Left kidney (tissue), 8 donors: ENCODE measurements at places on chromosomes 11 and 22.

GRCh38 chr11:118435893-118436624 is at the start of gene KMT2A:
Gene KMT2A (plus strand): TSS chr11:118436492. CDS start chr11:118436513, 21 bp downstream.
- DNase-seq, result peak; percentile 98

DNA sequence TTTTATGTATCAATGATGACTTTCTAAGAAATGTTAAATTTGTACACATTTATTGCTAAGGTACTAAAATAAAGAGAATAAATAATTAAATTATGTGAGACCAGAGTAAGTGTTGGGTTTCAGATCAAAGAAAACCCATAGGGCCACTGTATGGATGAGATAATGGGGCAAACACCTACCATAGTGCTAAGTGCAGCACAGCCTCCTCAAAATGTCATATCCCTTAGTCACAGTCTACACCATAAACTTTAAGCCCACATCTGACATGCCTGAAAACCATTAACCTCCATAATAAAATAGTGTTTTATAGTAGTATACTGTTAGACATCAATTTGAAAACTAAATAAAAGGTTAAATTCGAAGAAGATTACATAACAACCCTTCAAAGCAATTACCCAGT is 37.5 kb downstream of the SESN3 start:
- DNase-seq, result no peak

GRCh38 chr11:71518506-71519471 is 8.3 kb upstream of the KRTAP5-7 start:
- no peak for DNase-seq

GRCh38 chr22:25987948-25988347 is 181.3 kb upstream of the SEZ6L start:
- DNase-seq, result no peak

DNA sequence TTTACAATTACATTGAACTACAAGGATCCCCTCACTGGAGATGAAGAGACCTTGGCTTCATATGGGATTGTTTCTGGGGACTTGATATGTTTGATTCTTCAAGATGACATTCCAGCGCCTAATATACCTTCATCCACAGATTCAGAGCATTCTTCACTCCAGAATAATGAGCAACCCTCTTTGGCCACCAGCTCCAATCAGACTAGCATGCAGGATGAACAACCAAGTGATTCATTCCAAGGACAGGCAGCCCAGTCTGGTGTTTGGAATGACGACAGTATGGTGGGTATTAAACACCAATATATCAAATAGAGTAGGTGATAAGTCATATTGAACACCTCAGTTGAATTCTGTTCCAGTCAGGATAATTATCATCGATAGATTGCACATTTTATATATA is 4.4 kb downstream of the FBXO7 start:
- DNase-seq, result no peak

DNA sequence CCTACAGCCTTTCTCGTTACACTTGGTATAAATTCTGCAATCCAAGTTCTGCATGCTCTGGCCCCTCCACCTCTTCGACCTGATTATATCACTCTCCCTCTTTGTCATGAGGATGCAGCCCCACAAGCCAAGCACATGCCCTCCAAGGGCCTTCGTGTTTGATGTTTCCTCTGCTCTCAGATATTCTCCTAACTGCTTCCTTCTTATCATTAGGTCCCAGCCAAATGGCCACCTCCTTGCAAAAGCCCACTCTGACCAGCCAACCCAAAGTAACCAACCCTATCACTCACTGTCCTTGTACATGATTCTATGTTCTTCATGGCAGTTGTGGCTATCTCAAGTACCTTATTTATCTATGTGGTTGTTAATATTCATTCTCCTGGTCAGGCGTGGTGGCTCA is 38.3 kb upstream of the LRRC55 start:
- DNase-seq, result no peak

DNA sequence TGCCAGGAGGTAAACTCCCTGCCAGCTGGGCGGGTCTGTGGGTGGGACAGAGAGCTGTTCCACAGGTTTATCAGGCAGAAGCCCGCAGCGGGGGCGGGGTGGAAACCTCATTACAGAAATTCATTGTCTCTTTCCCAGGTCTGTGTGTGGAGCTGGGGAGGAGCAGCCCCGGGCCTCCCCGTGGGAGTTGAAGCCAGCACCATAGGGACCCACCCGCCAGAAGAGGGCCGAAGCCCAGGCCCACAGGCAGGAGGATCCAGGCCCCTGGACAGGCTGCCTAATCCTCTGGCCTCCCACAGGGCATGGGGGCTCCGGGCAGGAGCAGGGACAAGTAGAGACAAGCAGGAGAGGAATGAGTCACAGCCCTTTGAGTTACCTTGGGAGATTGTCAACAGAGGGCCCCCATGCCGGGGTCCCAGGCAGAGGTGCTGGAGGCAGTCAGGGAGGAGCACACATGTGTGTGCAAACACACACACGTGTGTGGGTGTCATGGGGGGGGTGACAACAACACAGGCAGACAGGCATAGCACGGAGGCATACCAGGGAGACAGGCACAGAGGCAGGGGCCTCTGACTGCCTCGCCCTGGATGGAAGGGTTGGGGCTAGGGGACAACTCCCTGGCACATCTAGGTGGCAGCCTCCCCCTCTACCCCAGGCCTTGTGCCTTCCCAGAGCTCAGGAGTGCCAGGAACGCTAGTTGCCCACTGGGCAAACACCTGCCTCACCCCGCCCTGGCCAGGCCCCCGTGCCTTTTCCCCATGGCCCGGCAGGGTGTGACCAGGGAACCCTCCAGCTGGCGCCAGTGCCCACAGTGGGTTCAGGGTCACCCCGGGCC is 1.4 kb downstream of the CDC42BPG start:
- no peak for DNase-seq

- DNase-seq, result no peak
These were observed 11.2 kb downstream of the TOM1 start for GRCh38 chr22:35310556-35311550.

- DNase-seq, result no peak
These were observed 133.9 kb downstream of the FANCF start for GRCh38 chr11:22491555-22492225.

GRCh38 chr11:126188332-126189108 is 22.9 kb downstream of the RPUSD4 start:
- DNase-seq, result no peak

DNA sequence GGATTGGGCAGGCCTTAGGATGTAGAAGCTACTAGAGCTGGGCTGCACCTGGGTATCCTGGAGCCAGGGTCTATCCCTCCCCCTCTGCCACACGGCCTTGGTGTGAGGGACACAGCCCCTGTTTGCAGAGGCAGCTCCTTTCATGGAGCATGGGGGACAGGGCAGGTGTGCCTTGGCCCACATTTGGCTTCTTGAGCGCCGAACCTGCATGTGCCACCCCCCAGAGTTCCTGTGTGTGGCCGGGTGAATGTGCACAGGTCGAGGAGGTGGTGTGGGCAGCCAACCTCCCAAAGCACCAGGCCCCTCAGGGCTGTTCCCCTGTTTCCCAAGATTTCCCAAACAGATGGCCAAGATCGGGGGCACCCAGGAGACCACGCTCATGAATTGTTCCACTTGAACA is 7.9 kb upstream of the KCNQ1OT1 start:
- no peak for DNase-seq

- no peak for DNase-seq
These were observed 499 bp downstream of the LRRC56 start for GRCh38 chr11:537622-538430.

- DNase-seq, result peak; percentile 88
These were observed 1.4 kb upstream of the GGA1 start for GRCh38 chr22:37607010-37607934.

DNA sequence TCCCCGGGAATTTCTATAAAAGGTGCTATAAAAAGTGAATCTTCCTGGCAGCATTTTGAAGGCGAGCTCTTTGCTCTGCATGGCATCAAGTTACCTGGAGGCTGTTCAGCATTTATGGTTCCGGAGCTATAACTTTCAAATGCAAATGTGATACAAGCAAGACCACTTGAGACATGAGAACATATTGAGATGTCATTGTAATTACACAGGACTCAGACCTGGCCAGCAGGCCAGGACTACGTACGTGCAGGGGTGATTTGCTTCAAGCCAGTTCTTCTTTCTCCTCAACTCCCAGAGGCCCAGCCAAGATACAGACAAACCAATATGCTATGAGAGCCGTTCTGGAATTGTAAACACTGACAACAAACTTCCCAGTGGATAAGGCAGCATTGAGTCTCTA is 227.4 kb upstream of the FAT3 start:
- DNase-seq, result no peak

DNA sequence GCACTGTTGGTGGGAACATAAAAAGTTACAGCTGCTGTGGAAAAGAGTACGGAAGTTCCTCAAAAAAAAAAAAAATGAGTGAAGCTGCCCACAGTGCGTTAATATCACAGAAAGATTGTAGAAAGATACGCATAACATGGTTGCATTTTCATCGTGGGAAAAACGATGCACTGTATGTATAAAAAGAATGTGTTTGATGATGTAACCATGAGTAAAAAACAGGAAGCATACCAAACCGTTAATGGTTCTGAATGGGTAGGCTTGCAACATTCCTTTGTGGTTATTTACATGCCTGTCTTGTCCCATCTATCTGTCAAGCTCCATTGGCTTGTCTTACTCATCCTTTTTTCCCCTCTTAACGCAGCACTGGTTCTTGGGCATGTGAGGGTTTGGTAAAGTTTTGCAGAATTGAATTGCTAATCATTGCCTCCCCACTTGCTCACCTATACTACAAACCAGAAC is 33.8 kb upstream of the DKK3 start:
- DNase-seq, result no peak

- DNase-seq, result no peak
These were observed 3.4 kb upstream of the SMTN start for GRCh38 chr22:31077681-31078080.

GRCh38 chr11:121754598-121754997 is 301.8 kb upstream of the SORL1-AS1 start:
- no peak for DNase-seq

DNA sequence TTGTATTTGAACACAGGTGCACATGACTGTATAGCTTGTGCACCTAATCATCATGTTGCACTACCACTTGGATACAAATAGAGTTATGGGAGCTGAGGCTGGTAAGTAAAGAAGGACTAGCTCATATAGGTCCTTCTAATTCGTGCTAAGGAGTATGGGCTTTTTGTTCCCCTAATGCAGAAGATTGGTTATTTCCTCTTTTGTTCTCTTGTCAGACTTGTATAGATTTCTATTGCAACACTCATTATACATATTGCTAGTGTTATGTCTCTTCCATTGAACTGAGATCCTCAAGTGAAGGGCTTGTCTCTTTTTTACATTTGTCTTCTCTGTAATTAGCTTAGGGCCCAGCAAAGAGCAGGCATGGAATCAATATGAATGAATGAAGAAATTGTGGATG is 54.1 kb upstream of the ARHGAP20 start:
- no peak for DNase-seq

DNA sequence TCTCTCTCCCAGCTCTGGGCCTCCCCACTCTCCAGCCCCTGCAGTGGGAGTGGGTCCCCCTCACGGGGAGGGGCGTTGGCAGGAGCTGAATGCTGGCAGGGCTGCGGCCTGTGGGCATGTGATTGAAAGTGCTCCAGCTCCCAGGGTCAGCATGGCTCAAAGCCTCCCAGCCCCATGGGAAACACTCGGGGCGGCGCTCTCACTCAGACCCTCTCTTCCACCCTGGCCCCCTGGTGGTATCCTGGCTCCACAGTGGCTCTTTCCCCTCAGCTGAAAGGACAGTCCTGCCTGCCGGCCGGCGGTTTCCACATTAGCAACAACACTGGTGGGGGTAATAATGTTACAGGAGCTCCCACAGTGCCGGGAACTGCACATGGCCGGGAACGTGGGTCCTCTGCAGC is 35.5 kb downstream of the POLR3H start:
- no peak for DNase-seq

DNA sequence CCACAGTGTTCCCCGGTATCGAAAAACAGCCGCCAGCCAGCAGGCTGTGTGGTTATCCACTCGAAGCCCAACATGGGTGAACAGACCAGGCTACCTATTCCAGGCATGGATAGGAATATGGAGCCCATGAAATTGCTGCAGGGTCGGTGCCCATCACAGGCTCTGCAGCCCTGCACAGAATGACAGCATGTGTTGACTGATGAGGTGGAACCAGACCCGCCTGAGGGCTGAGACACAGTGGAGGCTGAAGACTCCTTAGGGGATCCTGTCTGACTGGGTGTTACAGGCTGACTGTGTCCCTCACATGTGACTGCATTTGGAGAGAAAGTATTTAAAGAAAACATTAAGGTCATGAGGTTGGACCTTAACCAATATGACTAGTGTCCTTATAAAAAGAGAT is 6.2 kb upstream of the YPEL1 start:
- no peak for DNase-seq

DNA sequence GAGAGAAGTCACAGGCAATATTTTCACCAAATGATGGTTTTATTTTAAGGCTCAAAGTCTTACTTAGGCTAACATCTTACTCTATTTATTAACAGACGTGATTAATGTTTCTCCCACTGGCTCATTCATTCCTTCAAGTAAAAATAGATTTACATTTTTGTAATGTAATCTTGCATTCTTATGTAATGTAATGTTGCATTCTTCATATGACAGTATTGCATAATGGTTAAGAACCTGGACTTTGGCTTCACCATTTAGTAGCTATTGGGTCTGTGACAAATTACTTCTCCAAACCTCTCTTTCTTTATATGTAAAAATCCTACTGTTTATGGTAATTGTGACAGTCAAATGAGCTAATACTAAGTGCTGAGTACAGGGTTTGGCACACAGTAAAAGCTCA is 3.3 kb upstream of the DIXDC1 start:
- no peak for DNase-seq

GRCh38 chr11:79564288-79564925 is 123.6 kb upstream of the TENM4 start:
- DNase-seq, result no peak

DNA sequence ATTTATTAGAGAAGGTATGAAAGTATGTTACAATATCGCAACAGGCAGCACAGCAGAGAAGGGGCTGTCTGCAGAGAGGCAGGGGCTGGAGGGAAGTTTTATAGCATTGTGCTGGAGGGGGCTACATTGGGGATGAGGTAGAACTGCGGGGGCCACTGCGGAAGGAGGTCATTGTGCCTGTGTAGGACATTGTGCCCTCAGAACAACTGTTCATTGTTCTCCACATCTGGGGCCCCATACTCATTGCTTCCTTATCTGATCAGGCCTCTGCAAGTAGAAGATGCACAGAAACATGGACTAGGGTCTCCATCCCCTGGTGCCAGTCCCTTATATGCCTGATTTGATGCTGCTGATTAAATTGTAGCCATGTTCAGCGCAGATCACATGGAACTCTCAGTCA is 12.1 kb downstream of the NADSYN1 start:
- DNase-seq, result no peak

GRCh38 chr22:46564084-46564714 is 26.8 kb upstream of the CELSR1 start:
- no peak for DNase-seq

GRCh38 chr22:45683248-45683647 is 11.6 kb downstream of the ATXN10 start:
- DNase-seq, result no peak

GRCh38 chr11:95835351-95835750 is 45.1 kb downstream of the CEP57 start:
- no peak for DNase-seq

- no peak for DNase-seq
These were observed 1.1 kb upstream of the RASSF10 start for GRCh38 chr11:13008061-13008435.
